ENCODE measurements at places on chromosomes 5 and 9.

- no peak for DNase-seq
Observed at GRCh38 chr5:4576161-4576748, 563.9 kb upstream of the ADAMTS16 start.

- no peak for DNase-seq
Observed at GRCh38 chr5:177601577-177602457, 1.9 kb downstream of the B4GALT7 start.

GRCh38 chr5:102863058-102863457 lies 108.0 kb downstream of the PAM start:
- no peak for DNase-seq

- no peak for DNase-seq
Observed at GRCh38 chr9:22114956-22115355, 105.9 kb upstream of the CDKN2B start.

DNA sequence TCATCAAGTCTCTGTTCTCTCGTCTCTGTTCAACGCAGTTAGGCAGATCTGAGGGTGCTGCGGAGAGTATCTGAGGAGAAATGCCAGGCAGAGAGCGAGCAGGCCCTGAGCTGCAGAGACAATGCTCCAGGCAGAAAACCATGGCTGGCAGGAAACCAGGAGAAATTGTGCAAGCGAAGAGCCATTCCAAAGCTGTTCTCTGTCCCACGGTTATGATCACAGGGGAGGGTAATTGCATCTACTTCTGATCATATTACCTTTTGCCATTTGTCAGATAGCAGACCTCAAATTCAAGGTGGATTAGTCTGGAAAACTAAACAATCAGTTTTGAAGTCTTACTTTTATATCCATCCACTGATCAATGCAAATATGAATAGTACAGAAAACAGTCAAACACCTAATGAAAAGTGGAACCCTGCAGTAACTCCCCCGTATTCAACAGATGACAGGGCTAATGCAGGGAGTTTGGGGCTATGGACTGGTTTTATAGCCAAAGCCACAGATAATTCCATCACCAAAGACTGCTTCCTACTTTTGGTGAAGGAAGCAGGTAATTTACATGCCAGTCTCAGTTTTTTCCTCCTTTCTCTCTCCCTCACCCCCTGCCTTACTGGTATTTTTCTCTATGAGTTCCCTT lies 228.0 kb downstream of the DCP2 start:
- no peak for DNase-seq

DNA sequence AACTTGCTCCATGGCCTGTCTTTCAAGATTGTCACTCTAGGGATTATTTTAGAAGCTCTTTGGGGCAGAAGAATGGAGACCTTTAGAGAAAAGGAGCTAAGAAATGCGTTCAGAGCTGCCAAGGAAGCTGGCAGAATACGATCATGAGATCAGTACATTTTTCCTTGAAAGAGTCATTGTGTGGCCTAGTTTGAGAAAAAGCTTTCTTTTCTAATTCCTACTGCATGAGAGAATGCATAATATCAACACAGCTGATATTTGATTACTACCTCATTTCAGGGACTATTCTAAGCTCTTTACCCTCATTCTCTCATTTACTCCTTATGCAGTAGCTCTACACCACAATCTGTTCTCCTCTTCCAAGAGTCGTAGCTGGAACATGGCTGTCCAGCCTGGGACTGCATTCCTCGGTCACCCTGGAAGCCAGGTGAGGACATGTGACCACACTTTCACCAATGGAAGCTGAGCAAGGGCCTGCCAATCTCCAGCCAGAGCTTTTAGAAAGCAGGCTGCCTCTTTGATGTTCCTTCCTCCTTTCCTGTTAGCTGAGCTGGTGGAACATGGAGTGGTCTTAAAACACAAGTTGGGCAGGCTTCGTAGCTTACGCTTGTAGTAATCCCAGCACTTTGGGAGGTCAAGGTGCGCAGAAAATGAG lies 99.3 kb upstream of the LHFPL2 start:
- no peak for DNase-seq

DNA sequence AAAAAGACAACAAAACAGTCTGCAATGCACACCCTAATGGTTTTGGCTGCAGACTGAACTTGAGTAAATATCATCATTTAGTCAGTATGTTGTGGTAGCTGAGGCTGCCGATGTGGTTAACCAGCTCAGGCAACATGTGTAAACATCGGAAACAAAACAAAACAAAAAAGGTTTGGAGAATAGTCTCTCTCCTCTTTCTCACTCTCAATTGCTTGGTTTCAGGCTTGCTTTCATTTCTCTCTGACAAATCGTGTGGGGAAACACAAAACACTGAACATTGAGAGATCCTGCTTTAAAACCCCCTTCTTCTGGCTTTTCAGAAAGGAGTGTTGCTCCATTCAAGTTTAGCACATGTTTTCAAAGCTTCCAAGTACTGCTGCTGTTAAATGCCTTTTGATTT lies 453.3 kb downstream of the BNC2 start:
- DNase-seq, result no peak

- no peak for DNase-seq
Observed at GRCh38 chr5:116554764-116555163, 19.9 kb downstream of the SEMA6A start.

GRCh38 chr5:18433336-18433735 lies 799.1 kb downstream of the TAF11L14 start:
- no peak for DNase-seq

DNA sequence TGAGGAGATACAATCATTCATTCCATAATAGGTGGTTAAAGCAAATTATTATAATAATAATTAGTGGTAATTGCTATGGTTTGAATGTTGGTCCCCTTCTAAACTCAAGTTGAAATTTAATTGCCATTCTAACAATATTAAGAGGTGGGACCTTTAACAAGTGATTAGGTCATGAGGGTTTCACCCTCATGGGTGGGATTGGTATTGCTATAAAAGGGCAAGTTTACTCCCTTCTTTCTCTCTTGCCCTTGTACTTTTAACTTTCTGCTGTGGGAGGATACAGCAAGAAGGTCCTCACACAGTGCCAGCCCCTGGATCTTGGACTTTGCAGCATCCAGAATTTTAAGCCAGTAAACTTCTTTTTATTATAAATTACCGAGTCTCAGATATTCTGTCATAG lies 101.9 kb upstream of the PARP8 start:
- DNase-seq, result no peak

DNA sequence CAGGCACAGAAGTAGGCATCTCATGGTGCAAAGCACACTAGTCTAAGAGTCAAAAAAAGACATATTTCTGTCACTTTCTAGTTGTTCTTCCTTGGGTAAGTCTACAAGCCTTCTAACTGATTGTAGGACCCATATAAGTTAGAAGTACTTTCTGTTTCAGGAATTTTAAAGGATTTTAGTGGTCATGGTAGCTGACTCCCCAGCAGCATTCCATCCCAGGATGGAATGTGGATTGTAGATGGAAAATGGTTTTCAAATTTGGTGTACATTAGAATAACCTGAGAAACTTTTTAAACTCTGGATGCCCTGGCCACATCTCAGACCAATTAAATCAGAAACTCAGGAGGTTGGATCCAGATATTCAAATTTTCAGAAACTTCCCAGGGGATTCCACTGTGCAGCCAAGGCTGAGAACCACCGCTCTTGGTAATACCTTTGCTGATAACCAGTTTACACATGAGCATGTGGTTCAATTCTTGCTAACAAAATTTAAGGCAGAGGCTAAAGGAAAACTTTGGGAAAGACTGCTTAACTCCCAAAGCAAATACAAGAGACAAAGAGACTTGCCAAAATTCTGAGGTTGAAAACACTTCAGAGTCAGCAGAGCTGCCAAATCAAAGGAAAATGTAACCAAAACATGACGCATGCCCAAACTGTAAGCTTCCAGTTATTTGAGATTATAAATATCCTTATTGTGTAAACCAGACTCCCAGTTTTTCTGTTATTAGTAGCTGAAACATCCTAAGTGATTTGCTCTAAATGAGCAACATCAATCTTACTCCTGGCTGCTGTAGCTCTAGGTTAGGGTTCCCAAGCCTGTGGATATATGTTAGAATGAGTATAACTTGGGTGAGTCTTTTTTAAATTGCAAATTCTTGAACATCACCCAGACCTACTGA lies 145.4 kb upstream of the MTAP start:
- DNase-seq, result no peak

DNA sequence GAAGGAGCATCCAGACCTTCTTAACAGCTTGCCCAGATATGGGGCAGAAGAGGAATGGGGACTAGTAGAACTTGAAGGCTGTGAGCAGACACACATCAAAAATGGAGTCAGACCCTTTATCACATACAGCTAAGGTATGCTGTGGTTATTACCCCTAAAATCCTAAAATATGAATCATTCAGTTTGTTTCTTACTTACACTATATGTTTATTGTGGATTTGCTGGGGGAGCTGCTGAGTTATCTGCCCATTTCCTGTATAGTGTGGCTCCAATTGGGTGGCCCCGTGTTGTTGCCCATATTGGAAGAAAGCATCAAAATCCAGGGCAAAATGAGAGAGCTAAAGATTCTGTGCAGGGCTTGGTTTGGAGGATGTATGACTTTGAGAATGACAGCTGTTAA lies 56.9 kb downstream of the AP3S1 start:
- DNase-seq, result no peak

DNA sequence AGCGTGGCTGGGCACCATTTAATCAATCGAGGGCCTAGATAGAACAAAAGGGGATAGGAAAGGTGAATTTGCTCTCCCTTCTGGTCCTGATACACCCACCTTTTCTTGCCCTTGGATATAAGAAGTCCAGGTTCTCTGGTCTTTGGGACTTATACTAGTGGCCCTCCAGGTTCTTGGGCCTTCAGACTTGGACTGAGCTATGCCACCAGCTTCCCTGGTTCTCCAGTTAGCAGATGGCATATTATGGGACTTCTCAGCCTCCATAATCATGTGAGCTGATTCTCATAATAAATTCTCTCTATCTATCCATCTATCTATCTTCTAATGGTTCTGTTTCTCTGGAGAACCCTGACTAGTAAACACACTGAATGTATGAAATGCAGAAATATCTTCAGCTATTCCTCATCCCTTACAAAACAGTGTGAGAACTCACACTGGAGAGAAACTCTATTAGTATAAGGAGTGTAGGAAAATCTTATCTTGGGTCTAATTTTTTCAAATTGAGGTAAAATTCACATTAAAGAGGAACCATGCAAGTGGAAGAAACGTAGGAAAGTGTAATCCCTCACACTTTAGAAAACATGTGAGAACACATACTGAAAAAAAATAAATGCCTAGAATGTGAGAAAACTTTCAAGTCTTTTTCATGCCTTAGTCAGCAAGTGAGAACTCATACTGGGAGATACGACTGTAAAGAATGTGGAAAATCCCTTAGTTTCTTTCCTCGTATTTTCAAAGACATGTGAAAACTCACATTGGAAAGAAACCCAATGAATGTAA lies 15.5 kb downstream of the PCDHB15 start:
- no peak for DNase-seq

DNA sequence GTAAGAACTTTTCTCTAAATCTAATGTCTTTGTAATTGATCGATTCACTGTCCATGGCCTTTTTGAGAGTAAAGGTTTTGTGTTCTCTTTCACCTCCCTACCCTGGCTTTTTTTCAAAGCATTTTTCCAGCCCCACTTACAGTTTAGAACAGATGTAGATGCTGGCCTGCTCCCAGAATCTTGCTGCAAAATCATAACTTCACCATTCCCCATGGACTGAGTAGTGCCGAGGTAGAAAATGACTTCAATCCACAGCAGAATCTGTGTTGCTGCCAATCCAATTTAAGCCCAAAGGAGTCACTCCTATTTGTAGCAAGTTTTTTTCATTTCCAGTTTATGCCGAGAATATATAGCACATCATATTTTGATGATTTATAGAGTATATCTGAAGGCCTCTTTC lies 46.5 kb upstream of the CEMIP2 start:
- no peak for DNase-seq

DNA sequence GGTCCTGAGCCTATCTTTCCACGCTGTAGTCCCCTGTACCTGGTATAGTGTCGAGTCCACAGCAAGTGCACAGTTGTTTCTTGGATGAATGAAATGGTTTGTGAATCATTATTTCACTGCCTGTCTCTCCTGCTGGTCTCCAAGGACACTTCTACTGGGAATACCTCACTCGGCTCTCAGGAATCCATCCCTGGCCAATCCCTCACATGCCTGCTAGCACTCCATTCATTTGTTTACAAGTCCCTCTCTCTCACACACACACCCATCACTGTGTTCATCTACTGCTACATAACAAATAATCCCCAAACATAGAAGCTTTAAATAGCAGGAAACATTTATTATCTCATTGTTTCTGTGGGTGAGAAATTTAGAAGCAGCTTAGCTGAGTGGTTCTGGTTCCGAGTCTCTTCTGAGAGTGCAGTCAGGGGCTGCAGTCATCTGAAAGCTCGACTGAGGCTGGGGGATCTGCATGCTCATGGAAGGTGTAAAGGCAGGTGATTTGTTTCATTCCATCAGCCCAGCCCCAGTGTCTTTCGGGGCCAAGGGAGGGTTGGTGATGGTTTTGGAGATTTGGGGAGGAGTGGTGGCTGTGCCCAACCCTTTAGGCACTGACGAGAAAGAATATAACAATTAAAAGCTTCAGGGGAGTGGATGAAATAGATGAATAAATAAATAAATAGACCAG lies 132.7 kb upstream of the IER5L start:
- no peak for DNase-seq

- peak; percentile 83 for DNase-seq
Observed at GRCh38 chr9:3181049-3181953, 337.4 kb upstream of the PUM3 start.

DNA sequence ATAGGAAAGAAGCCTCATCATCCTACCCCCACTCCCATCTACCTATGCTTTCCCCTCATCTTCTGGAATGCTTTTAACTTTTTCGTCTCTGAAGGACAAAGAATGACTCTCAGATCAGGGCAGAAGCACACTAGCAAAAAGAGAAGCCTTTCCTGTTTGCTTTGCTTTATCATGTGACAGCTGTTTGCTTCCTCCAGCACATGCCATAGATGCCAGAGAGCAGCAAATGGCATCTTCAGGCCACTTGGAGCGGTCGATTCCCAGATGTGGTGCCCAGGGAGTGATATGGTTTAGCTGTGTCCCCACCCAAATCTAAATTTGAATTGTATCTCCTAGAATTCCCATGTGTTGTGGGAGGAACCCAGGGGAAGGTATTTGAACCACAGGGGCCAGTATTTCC lies 294.8 kb downstream of the GADD45G start:
- DNase-seq, result no peak

Data from H1 (cell line).